Daoy (cell line): ENCODE measurements at places on chromosomes 4 and X. TPM values are rescaled to one million over a fixed set of nuclear protein-coding genes. Genes with fewer than 3 reads are reported as not detected.

The TMEM156 gene
- 19.3 and 33.7 TPM in 2 replicates for total RNA-seq

The RRH gene
- total RNA-seq, result not detected in 2 replicates

The DCAF8L2 gene
- total RNA-seq, result 0.80 TPM in 1 of 2 replicates, not detected in the other

The MAGEE1 gene
- total RNA-seq, result 0.06 TPM in 1 of 2 replicates, not detected in the other

The PRR32 gene
- not detected in 2 replicates for total RNA-seq

The XAGE2 gene
- total RNA-seq, result not detected in 2 replicates

The MAOB gene
- total RNA-seq, result 0.06 and 0.46 TPM in 2 replicates

The LRRC66 gene
- total RNA-seq, result not detected in 2 replicates

The TCEAL3 gene
- total RNA-seq, result 4.7 and 16.4 TPM in 2 replicates

The MAGEB10 gene
- 1.5 and 1.8 TPM in 2 replicates for total RNA-seq

The GRIA3 gene
- not detected in 2 replicates for total RNA-seq

The FGB gene
- not detected in 2 replicates for total RNA-seq

The CFAP99 gene
- not detected in 2 replicates for total RNA-seq

The HELT gene
- not detected in 2 replicates for total RNA-seq

The TLR3 gene
- 2.6 and 6.1 TPM in 2 replicates for total RNA-seq

The PPM1K gene
- total RNA-seq, result 3.4 and 12.1 TPM in 2 replicates
